Cardiac muscle cell (in vitro differentiated cells and primary cell): ENCODE measurements at places on chromosomes 16 and 17. TPM values are rescaled to one million over a fixed set of nuclear protein-coding genes. Genes with fewer than 3 reads are reported as not detected.

The TEKT1 gene
- total RNA-seq: 0.28 TPM in 1 of 2 replicates, not detected in the other

The HCRT gene
- 1.3 TPM in 1 of 2 replicates, not detected in the other for total RNA-seq

The CLDN9 gene
- total RNA-seq: 3.2 and 6.3 TPM in 2 replicates

The CD300H gene
- not detected in 2 replicates for total RNA-seq

DNA sequence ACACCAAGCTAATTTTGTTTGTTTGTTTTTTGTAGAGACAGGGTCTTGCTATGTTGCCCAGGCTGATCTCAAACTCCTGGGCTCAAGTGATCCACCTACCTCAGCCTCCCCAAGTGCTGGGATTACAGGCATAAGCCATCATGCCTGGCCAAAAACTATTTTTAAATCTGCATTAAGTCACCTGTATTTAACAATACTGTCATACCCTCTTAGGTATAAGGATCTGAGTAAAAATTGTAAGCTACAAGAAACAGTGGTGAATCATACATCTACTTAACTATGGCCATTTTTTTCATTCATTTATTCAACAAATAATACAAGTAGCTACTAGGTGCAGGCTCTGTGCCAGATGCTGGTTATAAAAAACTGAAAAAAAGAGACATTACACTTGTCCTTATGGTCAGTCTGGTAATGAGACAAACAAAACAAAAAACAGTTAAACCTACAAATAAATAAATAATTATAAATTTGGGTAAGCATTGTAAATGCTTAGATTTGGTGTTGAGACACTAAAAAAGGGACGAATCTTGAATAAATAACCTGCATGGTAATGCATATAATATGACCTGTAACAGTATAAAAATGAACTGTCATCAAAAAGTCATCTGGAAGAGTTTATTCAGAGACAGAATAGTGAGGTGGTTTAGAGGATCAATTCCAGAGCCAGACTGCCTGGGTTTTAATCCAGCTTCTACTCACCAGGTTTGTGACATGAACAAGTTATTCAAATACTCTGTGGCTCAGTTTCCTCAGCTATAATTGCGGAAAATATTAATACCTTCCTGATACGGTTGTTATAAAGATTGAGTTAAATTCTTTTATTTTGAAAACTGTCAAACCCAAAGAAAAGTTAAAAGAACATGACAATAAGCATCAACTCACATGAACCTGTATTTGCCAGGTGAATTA is 26.8 kb downstream of the BRIP1 start:
- DNase-seq: no peak

GRCh38 chr17:62929320-62929719 is 36.7 kb upstream of the TANC2 start:
- no peak for DNase-seq

DNA sequence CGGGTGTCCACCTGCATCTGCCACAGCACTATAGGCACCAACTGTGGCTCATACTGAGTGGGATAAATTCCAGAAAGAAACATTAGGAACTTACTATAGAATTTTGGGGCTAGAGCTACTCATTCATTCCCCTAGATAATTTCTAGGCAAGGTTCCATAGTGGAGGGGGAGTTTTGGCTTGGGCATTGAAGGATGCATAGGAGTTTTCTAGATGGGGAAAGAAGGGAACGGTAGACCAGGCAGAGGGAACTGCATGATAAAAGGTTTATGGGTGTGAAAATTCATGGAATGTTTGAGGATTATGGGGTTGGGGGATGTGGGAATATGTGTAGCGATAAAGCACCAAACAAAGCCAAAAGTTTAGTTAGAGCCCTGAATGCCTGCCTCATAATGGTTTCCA is 35.5 kb downstream of the IL4R start:
- no peak for DNase-seq

- DNase-seq: no peak
These were observed 183.4 kb downstream of the ZNF18 start for GRCh38 chr17:11813871-11814270.
